Adrenal gland (tissue), 19 donors: ENCODE measurements at places on chromosomes 12 and 14. TPM values are rescaled to one million over a fixed set of nuclear protein-coding genes. Genes with fewer than 3 reads are reported as not detected.
A peak's percentile ranks its signal among the peaks of the same experiment; 100 is the strongest.

TAS2R30 gene
- total RNA-seq: 2.7 TPM

NYNRIN gene
- 9.6 TPM for total RNA-seq

SMIM41 gene
- not detected for total RNA-seq

TTC6 gene
- total RNA-seq: 0.72 TPM

MTRFR gene
- 18.6 TPM for total RNA-seq

CLEC2D gene
- 9.5 TPM for total RNA-seq

GRCh38 chr12:73277971-73278370, 1005.8 kb downstream of the TRHDE start:
- H3K27me3 ChIP-seq: no peaks in the 10 kb centered on the region
- H3K27ac ChIP-seq: no peak overlapping the region
- H3K4me1 ChIP-seq: no peaks in the 10 kb centered on the region

DNA sequence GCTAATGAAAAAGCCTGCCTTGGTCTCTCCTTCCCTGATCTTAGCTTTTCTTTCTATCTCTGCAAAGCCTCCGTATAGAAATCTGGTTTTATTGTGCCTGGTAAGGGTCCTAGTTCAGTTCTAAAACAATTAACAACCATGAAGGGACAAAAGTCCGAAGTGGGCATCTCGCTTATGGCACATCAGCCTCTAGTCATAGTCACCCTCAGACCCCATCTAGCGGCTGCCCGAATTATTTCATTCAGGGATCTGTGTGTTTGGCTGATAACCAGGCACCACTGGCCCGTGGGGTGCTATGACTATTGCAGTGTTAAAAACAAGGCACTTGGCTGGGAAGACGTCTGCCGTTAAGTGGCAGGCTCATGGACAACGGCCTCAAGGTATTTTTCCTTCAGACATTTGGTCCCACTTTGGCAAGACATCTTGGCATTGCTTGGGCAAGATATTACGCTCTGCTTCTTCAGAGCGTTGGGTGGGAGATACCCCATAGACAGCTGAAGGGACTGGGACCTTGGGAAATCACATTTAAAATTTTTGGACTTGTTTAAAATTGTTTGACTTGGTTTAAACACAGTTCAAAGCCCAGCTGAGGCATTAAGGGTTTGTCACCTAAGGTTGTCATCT, 87.1 kb downstream of the SINHCAF start:
- H3K4me1 ChIP-seq: no peaks in the 10 kb centered on the region
- peak; percentile 87 for DNase-seq
- no peak overlapping the region for H3K27ac ChIP-seq
- no peaks in the 10 kb centered on the region for H3K36me3 ChIP-seq
- no peak overlapping the region for H3K4me3 ChIP-seq

DNA sequence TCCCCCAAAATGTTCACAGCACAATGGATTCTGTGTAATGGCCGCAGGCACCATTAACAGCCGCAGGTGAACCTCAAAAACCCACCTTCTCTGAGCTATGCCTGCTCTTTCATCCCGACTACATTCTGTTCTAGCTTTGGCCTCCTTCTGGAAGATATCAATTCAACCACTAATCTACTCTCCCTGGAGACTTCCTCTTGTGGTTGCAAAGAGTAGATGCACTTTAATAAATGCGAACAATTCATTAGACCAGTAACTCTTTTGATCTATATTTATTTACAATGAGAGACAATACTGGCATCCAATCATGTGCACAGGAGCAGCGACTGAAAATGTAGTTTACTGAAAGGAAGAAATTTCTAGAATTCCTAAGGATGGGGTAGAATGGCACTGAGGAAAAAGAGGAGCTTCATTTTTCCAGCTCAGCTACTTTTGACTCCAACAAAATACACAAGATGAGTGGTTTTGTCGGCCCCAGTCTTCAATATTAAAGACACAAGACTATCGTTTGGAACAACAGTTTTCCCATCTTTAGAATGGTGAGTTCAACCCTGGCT, 5.3 kb downstream of the GRIN2B start:
- DNase-seq: no peak
- H3K27me3 ChIP-seq: peaks cover 18% of the 10 kb centered on the region
- H3K4me3 ChIP-seq: no peak overlapping the region
- no peaks in the 10 kb centered on the region for H3K36me3 ChIP-seq
- H3K4me1 ChIP-seq: no peaks in the 10 kb centered on the region

- DNase-seq: no peak
- H3K4me3 ChIP-seq: no peak overlapping the region
- no peaks in the 10 kb centered on the region for H3K36me3 ChIP-seq
- no peak overlapping the region for H3K27ac ChIP-seq
- H3K4me1 ChIP-seq: no peaks in the 10 kb centered on the region
- H3K27me3 ChIP-seq: peaks cover 5% of the 10 kb centered on the region
Measured at GRCh38 chr14:69531135-69531534, 43.5 kb downstream of the CCDC177 start.

- H3K27me3 ChIP-seq: no peaks in the 10 kb centered on the region
- H3K27ac ChIP-seq: no peak overlapping the region
- H3K36me3 ChIP-seq: no peaks in the 10 kb centered on the region
- H3K4me3 ChIP-seq: no peak overlapping the region
- no peak for DNase-seq
Measured at GRCh38 chr12:88334271-88334670, 192.2 kb downstream of the TMTC3 start.

DNA sequence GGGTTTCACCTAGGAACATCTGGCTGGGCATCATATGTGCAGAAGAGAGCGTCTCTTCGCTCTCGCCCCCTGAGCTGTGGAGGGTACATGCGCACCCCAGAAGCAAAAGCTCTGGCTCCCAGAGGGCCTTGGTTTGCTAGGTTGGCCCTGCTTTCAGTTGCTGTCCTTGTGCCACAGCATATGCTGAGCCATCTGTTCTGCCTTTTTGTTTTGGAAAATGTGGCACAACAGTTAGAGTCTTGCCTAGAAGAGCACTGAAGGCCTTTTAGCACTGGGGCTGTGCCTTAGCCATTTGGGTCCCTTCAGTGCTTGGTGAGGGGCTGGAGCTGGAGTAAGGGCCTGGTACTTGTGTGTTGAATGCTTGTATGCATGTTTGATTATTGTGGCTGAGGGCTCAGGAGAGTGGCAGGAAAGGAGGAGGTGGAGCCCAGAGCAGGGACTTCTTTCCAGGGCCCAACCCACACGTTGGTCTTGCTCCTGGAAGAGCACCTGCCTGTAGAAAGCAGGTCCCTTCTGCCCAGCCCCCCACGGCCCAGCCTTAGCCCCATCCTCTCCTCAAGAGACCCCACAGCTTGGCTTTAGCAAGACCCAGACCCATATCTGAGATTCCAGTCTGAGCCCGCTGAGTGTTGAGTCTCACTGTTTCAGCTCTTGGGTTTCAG, 113.7 kb downstream of the SLC25A47 start:
- H3K27me3 ChIP-seq: no peaks in the 10 kb centered on the region
- no peak for DNase-seq
- no peak overlapping the region for H3K4me3 ChIP-seq
- H3K27ac ChIP-seq: no peak overlapping the region
- peaks cover 6% of the 10 kb centered on the region for H3K4me1 ChIP-seq
- H3K36me3 ChIP-seq: no peaks in the 10 kb centered on the region

DNA sequence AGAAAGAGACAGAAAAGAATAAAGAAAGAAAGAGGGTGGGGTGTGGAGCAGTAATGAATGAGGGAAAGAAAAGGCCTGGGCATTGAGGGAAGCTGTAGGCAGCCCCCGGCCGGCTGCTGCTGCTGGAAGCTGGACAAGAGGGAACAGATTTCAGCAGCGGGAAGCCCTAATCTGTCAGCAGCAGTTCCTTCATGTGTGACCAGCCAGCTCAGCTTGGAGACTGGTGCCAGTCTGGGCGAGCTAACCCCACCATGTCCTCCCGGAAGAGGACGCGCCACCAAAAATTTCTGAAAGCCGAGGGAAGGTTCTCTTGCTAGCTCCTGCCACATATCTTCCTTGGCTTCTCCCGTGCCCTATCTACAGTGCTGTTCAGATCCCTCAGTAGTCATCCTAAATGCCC, 236.8 kb downstream of the GRIN2B start:
- H3K36me3 ChIP-seq: no peaks in the 10 kb centered on the region
- no peaks in the 10 kb centered on the region for H3K27me3 ChIP-seq
- H3K4me3 ChIP-seq: no peak overlapping the region
- no peaks in the 10 kb centered on the region for H3K4me1 ChIP-seq
- no peak for DNase-seq

GRCh38 chr12:219891-220352, 6.0 kb upstream of the SLC6A12 start:
- DNase-seq: peak; percentile 72
- H3K27me3 ChIP-seq: no peaks in the 10 kb centered on the region
- no peaks in the 10 kb centered on the region for H3K4me1 ChIP-seq

- DNase-seq: no peak
- no peaks in the 10 kb centered on the region for H3K4me1 ChIP-seq
- H3K4me3 ChIP-seq: no peak overlapping the region
- H3K27me3 ChIP-seq: no peaks in the 10 kb centered on the region
Measured at GRCh38 chr12:85603556-85603955, 232.7 kb downstream of the RASSF9 start.

DNA sequence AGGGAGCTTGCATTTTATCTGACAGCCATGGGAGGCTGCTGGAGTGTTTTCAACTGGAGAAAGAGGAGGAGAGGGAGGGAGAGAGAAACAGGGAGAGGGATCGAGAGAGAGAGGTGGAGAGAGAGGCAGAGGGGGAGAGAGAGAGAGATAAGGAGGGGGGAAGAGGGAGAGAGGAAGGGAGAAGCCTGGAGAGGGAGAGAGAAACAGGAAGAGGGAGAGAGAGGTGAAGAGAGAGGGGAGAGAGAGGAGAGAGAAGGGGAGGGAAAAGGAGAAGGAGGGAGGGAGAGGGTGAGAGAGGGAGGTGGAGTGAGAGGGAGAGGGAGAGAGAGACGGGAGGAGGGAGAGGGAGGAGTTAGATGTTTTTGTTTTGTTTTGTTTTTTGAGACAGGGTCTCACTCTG, 45.6 kb downstream of the DNAH10 start:
- no peak overlapping the region for H3K4me3 ChIP-seq
- no peaks in the 10 kb centered on the region for H3K27me3 ChIP-seq
- no peak overlapping the region for H3K27ac ChIP-seq
- no peaks in the 10 kb centered on the region for H3K36me3 ChIP-seq
- no peaks in the 10 kb centered on the region for H3K4me1 ChIP-seq

GRCh38 chr12:105640761-105641160, 310.3 kb downstream of the C12orf75 start:
- H3K4me1 ChIP-seq: no peaks in the 10 kb centered on the region
- no peaks in the 10 kb centered on the region for H3K36me3 ChIP-seq
- no peak overlapping the region for H3K4me3 ChIP-seq
- H3K27me3 ChIP-seq: no peaks in the 10 kb centered on the region

DNA sequence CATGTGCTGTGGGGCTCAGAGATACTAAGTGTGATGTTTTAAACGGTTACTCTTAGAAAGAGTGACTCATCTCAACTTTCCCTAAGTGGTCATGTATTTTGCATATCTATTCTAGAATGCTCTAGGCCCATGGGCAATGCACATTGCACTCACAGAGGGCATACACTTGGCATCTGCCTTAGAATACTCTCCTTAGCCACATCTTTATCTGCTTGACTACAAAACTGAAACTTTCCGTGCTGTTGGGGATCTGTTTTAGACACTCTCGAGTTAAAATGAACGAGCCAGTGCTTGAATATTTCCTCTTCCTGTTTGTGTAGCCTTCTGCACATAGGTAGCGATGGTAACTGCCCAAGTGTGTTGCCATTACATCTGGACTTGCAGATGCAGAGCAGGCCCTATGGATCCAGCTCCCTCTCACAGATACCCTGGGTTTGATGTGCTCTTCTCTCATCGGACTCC, 180.5 kb downstream of the CAND1 start:
- H3K27me3 ChIP-seq: no peaks in the 10 kb centered on the region
- no peaks in the 10 kb centered on the region for H3K36me3 ChIP-seq
- no peaks in the 10 kb centered on the region for H3K4me1 ChIP-seq
- no peak overlapping the region for H3K27ac ChIP-seq
- DNase-seq: no peak

DNA sequence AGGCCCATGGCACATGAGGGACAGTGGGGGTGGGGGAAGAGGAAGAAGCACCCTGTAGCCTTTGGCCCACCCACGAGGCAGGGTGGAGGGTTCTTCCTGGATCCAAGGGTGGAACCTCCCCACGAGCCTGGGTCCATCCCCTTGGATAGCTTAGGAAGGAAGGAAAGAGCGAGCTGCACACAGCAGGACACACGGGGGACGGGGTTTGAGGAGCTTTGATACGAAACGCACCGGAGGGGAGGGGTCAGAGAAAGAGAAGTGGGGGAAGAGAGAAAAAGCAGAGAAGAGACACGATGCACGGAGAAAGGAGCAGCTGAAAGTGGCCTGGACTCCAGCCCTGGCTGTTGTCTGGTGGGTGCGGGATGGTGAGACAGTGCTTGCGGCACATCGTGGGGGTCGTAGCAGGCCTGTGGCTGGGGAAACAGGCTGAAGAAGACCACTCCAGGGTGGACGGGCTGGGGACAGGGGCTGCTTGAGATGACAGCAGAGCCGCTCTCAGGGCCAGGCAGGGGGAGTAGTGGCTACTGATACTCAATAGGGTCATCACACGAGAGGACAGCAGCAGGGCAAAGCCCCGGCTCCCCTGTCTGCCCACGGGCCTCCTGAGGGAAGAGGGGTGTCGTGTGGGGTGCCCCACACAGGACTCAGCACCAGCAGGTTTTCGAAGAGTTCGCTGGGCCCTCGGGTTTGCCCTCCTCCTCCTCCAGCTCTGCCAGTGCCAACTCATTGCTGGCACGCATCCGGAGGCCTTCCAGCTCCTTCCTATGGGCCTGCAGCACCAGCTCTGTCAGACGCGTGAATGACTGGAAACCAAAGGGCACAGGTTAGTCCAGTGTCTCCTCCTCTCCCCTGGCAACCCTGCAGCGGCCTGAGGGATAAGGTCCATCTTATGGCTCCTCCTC, 5.4 kb upstream of the GPX2 start:
- no peak for DNase-seq
- no peak overlapping the region for H3K4me3 ChIP-seq
- no peaks in the 10 kb centered on the region for H3K4me1 ChIP-seq
- no peaks in the 10 kb centered on the region for H3K36me3 ChIP-seq
- H3K27ac ChIP-seq: no peak overlapping the region

GRCh38 chr12:26627335-26627734, 205.7 kb downstream of the ITPR2 start:
- H3K4me3 ChIP-seq: no peak overlapping the region
- DNase-seq: no peak
- no peak overlapping the region for H3K27ac ChIP-seq
- no peaks in the 10 kb centered on the region for H3K4me1 ChIP-seq

DNA sequence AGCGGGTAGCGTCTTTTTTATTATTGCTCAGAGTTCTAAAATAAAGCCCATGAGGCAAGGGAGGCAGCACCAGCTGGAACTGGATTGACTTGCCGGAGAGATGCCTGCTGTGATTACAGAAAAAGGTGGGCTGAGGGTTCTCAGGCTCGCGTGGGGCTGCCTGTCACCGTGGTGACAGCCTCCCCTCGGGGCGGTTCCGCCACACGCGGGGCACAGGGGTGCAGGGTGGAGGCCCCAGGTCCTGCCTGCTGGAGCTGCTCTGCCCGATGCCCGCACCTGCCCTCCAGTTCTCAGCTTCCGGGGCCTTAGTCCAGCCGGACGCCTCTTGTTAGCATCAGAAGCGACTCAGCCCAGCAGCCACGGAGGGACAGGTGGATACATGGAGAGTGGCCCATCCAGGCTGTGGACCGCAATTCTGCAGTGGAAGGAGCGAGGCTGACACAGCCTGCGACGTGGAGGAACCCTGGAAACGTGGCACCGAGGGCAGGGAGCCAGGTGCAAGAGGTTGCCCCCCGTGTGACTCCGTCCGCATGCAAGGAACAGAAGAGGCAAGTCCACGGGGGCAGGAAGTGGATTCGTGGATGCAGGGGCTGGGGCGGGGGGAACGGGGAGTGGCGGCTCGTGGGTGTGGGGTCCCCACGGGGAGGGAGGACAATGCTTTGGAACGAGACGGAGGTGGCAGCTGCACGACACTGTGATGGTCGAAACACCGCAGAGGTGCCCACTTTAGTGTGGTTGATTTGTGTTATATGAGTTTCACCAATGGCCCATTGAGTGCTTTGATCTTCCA, 79.5 kb downstream of the GALNT9 start:
- DNase-seq: no peak
- no peaks in the 10 kb centered on the region for H3K4me1 ChIP-seq
- no peak overlapping the region for H3K4me3 ChIP-seq
- H3K27me3 ChIP-seq: no peaks in the 10 kb centered on the region
- H3K36me3 ChIP-seq: no peaks in the 10 kb centered on the region
